ENCODE measurements at places on chromosomes 5 and 9.

DNA sequence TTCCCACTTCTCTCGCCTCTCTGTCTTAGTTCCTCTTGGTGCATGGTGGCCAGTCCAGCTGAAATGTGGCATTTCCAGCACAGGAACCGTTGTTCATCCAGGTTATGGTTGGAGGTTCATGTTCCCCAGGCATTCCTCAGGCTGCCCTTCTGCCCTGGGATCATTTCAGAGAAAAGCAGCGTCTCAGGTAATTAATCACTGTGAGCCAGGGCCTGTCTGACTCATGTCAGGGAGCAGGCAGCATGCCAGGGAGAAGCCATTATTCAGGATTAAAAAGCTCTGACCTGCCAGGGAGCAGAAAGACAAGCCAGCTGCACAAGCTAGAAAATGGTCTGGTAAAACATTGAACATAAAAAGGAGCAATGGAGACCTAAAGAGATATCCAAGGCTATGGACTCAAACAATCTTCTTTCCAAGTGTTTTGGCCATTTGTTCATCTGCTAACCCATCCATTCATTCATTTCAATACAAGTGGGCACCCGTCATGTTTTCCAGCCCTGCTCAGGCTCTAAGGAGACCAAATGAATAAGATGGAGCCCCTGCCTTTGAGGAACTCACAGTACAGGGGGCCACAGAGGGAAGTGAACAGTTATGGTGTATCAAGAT, 241.4 kb downstream of the DRD1 start:
- DNase-seq = no peak

DNA sequence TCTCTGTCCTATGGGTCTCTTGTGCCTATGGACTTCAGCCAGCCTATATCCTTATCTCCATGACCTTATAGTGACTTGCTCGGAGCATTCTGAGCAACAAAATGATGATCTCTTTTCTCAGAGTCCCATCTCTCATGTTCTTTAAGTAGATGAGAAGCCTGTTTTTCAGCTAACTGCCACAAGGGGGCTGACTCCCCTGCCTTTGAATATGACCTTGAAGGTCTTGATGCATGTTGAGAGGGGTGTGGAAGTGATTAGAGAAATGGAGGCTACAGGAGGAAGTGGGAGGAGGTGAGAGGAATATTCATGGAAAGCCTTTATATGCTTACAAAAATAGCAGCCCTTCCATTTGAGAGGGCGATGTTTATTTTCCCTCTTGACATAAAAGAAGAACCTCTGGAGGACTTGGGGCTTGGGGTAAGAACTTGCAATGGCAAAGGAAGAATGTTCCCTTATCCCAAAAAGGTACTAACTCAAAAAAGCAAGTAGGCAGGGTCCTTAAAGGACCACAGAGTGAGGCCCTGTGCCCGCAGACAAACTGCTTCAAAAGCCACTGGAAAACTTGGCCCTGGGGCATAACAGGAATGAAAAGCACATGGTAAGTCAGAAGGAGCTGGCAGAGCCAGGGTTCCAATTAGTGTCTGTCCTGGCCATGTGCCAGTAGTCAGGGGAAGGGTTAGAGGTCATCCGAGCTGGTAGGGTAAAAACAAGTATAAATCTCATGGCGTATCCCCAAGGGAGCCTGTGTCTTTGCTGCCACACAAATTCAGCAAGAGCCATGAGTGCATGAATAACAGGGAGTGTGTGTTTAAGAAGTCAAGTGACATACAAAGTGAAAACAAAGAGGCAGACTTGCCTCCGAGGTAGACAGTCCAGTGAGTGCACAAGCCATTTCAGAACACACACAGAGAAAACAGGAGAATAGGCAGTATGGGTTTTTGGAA, 39.1 kb downstream of the FGD3 start:
- DNase-seq = no peak

DNA sequence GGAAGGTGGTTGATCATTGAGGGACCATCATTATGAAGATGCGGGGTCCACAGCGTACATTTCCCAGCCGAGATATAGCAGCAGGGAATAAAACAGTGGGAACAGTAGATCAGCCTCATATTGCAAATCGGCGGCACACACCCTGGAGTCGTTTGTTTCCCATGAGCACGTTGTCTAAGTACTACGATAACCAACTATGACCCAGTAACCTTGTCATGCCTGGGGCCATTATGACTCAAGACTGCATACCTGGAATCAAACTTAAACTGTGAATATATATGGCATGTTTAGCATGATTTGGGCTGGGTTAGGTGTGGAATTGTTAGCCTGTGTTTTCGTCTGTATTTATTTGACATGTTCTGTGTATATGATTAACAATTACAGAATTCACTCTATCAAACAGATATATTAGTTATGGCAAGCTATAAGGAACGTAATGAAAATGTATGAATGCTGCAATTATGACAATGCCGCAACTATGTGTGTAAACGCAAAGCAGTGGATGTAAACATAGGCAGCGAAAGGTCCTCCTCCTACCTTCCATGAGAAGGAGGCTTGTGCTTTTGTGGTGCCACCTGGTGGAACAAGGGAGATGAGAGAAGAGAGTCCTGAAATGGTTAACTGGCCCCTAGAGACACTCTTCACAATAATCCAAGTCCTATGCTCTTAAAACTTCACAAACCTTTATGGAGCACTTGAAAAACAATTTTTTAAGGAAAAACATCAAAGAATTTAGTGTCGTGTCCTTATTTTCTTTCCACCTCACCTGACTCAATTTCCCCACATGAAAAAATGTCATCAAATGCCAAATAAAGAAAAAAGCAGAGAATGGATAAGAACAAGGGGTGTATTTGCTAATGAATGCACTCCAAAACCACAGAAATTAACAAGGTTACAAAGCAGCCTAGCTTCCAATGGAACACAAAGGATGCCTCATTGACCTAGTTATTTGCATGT, 47.1 kb downstream of the SEMA5A start:
- no peak for DNase-seq

DNA sequence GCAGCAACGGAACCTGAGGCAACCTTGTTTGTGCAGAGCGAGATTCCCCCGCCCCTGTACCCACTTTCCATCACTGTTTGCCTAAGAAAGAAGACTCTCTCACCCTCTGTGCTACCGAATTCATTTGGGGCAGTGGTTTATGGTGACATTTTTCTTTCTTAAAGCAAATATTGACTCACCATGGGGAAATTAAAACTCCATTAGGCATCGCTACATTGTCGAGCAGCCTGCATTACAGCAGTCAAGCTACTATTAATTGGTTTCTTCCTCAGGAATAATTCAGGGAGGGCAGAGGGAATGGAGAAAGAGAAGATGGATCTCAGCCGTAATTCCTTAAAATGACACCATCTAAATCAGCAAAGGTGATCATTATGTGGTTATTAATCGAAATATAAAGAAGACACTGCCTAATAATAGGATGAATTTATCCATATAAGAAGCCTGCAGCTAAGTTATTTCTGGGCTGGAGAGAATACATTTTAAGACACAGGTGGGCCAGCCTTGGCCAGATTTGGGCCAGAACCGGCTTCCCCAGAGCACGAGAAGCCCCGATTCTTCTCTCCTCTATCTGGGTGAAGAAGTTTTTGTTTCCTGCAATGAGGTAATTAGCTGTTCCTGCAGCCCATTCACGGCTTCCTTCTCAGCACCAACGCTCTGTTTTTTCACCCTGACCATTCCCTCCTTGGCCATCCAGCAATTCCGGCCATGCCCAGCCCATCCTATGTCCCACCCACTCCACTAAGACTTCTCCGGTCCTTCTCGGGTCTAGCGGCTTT, 16.8 kb downstream of the CFAP77 start:
- no peak for DNase-seq

GRCh38 chr9:3894772-3895171, 369.0 kb upstream of the RFX3 start:
- DNase-seq = no peak

- no peak for DNase-seq
These were observed 398.6 kb upstream of the ADAMTSL1 start for GRCh38 chr9:18075253-18075952.

DNA sequence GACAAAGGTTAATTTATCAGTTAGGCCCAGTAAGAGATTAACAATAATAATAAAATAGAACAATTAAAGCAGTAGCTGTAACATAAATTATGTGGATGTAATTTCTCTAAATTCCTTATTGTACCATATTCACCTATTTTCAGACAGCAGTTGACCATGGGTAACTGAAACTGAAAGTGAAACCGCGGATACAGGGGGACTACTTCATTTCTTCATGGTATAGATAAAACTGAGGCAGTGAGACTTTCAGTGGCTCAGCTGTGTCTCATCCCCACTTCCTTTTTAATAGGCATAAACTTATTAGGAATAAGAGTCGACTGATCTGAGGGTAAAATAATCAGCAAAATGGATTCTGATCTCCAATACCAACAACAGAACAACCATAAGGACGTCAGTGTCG, 174.0 kb upstream of the WWC1 start:
- no peak for DNase-seq

DNA sequence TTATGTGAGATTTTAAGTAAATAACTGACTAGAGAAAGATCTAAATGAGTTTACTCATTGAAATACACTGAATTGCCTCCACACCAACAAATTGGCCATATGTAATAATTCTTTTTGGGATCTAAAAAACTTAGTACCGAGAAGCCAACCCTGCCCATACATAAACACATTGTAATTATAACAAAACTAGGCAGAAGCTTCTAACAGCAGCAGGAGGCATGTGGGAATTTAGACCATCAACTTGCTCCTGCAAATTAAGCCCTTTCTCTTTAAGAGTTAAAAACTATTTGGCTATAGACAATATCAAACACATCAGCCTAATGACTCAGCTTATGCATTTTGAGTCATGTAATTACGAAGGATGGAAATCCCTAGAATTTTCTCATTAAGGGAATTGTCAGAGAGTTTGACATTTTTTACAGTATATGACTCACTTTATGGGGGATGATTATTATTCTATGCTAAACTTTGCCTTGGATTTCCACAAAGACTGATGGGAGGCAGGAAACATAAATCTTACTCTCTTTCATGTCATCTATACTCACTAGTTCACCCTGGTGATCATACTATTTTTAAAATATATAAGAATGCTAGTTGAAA, 1.0 kb downstream of the IL7R start:
- no peak for DNase-seq

DNA sequence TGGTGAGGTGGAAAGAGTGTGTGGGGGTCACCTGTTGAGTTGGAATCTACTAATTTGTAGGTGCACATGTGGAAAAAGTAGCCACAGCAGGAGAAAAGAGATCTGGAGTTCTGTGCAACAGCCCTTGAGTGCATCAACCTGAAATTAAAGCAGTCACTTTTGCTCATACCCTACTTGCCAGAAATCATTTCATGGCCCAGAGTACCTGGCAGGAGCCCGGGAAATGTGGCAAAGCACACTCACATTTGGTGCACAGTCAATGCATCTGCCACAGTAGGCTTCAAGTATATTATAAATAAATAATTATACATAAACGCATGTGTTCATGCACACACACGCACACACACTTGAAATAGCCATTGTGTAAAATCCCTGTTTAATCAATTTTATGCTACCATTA, 203.0 kb downstream of the ICE1 start:
- no peak for DNase-seq

DNA sequence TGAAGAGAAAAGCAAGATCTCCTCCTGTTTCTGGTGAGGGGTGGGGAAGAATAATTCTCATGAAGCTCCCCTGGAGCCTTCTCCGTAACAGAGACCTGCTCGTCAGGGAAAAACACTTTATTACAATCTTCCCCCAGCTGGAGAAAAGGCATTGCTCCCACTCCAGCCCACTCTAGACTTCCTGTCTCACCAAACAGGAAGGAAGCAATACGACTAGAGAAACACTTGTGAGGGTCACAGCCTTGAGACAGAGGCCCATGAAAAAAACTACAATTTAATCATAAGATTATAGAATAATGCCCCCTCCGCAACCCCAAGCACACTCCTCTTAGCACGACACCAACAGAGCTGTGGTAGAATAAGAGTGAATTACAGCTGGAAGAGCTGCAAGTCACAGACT, 197.2 kb upstream of the S1PR3 start:
- no peak for DNase-seq

DNA sequence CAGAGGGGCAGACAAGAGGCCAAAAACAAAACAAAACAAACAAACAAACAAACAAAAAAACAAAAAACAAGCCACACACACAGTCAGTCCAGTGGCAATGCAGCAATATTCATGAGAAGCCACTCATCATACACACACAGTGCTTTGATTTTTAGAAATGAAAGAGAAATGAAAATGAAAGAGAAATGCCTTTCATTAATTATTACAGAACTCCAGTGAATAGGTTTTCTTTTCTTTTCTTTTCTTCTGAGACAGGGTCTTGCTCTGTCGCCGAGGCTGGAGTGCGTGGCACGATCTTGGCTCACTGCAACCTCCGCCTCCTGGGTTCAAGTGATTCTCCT, 36.9 kb downstream of the SPRY4 start:
- no peak for DNase-seq

GRCh38 chr9:95738438-95738837, 137.1 kb upstream of the ERCC6L2 start:
- DNase-seq = no peak

- no peak for DNase-seq
These were observed 420.3 kb downstream of the GABRG2 start for GRCh38 chr5:162487528-162488525.

DNA sequence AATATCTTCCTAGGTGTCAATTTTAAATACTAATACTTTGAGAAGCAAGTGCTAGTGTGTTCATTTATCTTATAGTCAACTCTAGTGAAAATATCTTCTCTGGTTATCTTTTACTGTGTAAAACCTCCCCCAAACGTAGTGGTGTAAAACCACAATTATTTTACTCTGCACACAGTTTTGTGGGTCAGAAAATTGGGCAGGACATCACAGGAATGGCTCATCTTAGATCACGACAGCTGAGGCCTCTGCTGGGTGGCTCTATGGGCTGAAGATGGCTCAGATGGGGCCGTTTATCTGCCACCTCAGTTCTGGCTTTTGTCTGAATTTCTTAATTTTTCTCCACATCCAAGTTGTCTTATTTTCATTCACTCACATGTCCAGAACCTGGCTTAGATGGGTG, 457.2 kb upstream of the ACTBL2 start:
- DNase-seq = no peak

DNA sequence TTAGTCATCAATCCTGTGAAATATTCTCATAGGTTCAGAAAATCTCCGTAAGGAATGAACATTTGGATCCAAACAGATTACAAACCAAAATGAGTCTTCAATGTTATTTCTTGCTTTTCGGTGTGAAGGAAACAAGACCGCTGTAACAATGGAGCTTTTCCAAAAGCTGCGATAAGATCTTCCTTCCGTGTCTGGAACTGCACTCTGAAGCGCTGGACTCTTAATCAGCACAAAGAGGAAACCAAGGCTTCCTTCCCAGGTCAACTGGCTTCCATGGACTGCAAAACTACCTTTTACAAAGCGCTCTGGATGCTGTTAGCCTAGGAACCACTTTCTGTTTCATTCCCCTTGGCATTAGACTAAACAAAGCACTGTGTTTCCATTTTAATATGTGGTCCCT, 137.9 kb upstream of the BASP1 start:
- no peak for DNase-seq

- DNase-seq = no peak
These were observed 72.4 kb downstream of the HABP4 start for GRCh38 chr9:96522366-96522765.

DNA sequence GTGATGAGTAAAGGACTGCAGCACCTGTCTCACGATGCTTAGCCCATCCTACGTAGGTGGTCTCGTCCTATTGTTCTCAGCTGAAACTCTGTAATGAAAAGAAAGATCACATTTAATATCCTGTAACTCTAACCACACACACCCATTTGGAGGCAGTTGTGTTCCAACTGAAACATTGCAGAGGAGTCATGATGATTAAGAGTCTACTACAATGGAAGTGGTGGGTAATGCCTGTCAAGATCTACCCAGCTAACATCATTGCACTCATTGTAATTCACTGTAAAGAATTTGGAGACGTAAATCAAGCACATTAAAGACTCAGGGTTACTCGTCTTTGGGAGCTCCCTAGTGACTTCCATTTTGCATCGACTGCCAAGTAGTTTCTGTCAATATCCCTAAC, 106.0 kb upstream of the PTPN3 start:
- no peak for DNase-seq
